Brain microvascular endothelial cell (primary cell): ENCODE measurements at places on chromosomes 5 and 9.

DNA sequence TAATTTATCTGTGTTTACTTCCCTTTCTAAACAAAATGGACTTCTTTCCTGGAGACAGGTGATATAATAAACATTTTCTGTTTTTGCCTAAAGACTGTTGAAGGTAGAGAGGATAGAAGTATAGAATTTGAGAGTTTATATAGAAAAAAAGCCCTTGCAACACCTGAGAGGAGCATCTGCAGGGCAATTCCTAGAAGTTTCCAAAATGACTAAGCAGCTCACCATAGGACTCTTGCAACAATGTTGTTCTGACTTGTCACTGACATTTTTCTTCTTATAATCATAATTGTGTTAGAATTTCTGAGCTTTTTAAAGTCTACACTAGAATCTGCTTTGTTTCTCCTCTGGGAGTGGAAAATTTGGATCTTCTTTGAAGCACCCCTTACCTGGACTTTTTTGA, 216.8 kb downstream of the TUSC1 start:
- no peak for DNase-seq

- DNase-seq: no peak
Measured at GRCh38 chr5:181131514-181131913, 545 bp upstream of the OR2V1 start.

- DNase-seq: no peak
Measured at GRCh38 chr5:175538576-175538975, 60.2 kb downstream of the SFXN1 start.

- DNase-seq: no peak
Measured at GRCh38 chr9:36966371-36967097, 67.5 kb downstream of the PAX5 start.

- no peak for DNase-seq
Measured at GRCh38 chr9:69176471-69177171, 2.5 kb downstream of the TJP2 start.

GRCh38 chr9:27339661-27340284, 42.8 kb upstream of the EQTN start:
- DNase-seq: no peak
